ENCODE measurements at places on chromosomes 4 and X.

DNA sequence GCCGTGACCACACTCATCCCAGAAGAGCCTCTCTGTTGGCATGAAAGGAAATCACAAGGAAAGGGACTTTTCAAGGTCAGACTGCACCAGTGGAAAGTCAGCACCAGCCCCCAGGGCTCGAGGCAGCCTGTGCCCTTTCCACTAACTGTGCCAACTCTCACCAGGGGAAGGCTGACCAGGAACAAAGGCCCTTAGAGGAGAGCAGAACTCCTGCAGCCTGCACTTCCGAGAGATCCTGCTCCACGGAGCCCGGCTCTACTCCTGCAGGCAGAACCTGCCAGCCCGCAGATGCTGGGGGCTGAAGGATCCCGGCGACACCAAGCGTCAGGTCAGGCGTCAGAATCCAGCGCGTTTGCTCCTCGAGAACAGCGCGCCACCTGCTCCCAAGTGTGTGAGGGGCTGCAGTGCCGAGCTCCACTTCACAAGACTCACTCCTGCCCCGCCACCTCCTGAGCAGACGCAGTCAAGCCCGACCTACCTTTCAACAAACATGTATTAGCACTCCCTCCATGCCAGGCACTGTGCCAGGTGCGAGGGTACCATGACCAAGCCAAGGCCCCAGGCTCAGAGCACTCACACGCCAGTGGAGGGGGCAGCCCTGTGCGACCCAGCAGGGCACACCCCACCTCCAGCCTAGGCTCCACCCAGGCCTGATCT lies 13.6 kb upstream of the HELT start:
- DNase-seq = no peak

GRCh38 chr4:5933996-5934831 lies 41.3 kb upstream of the CRMP1 start:
- no peak for DNase-seq

GRCh38 chr4:182752158-182752910 lies 164.9 kb downstream of the DCTD start:
- no peak for DNase-seq

DNA sequence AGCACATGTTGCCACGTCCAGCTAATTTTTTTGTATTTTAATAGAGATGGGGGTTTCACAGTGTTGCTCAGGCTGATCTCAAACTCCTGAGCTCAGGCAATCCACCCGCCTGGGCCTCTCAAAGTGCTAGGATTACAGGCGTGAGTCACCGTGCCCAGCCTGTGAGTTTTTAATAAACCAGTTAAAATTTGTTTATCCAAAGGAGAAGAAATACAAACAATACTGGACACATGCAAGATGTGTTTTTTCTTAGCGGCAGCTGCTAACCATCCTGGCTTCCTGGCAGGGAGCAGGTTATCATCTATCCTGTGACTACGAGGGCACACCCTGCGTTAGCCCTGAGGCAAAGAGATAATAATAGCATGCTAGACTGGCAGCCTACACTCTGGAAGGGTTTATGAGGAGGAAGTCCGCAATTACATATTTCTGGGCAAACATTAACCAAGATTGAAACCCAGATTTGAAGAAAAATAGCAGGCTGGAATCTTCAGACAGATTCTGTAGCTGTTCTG lies 191.4 kb downstream of the SPRY1 start:
- no peak for DNase-seq

- DNase-seq = no peak
Observed at GRCh38 chr4:92101737-92102172, 202.0 kb upstream of the GRID2 start.

GRCh38 chr4:180134091-180134866 lies 2108.9 kb upstream of the TENM3 start:
- no peak for DNase-seq

All from activated gamma-delta T cell treated with anti-CD3 and anti-CD28 coated beads, Interleukin-2, amount 50 U/mL, for 16 hours (primary cell).